Stimulated activated effector memory CD8-positive, alpha-beta T cell treated with anti-CD3 and anti-CD28 coated beads, Interleukin-12 subunit alpha, Interleukin-12 subunit beta, amount 100 ng/mL, for 72 hours (primary cell): ENCODE measurements at places on chromosomes 11 and 22.

DNA sequence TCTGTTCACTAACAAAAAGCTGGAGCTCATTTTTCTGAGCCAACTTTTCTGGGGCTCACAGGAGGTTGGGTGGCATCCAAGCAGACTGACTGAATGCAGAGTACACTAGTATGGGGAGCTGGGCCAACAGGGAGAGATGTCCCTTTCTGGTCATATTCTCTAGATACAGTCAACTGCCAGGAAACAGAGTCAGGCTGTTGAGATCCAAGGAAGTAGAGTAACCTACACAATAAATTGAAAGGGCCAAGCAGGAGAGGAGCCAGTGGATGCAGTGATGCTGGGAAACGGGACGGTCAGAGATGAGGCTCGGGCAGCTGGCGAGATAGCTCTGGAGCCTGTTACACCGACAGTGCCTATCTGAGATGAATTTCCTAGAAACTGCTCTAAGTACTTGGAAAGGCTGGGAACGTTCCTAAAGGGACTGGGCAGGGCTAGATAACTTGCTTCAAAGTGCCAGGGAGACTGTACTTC is 71.1 kb downstream of the LARGE2 start:
- no peak for DNase-seq

- no peak for DNase-seq
These were observed 30.2 kb upstream of the APOBEC3A start for GRCh38 chr22:38927033-38927781.

DNA sequence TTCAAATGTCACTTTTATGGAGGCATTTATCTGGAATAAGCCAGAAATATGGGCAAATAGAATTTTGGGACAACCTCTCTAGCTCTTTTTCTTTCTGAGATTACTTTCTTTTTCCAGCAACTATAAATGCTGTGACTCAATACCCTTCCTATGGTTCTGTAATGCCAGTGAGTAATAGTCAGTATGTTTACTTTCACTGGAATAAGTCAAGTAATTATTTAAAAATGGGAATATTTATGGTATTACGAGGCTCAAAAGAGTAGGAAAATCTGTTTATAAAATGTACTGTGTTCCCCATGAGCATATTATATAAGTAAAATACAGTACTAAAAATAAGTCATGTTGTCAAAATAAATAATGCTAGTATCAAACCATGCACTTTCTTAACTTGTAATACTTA is 750.5 kb downstream of the LUZP2 start:
- DNase-seq, result no peak

GRCh38 chr22:44865193-44866057 is 113.0 kb downstream of the ARHGAP8 start:
- DNase-seq, result no peak

GRCh38 chr11:33463059-33463458 is 205.9 kb downstream of the HIPK3 start:
- DNase-seq, result no peak

- no peak for DNase-seq
These were observed 20.7 kb downstream of the GRIK4 start for GRCh38 chr11:120532082-120532831.

DNA sequence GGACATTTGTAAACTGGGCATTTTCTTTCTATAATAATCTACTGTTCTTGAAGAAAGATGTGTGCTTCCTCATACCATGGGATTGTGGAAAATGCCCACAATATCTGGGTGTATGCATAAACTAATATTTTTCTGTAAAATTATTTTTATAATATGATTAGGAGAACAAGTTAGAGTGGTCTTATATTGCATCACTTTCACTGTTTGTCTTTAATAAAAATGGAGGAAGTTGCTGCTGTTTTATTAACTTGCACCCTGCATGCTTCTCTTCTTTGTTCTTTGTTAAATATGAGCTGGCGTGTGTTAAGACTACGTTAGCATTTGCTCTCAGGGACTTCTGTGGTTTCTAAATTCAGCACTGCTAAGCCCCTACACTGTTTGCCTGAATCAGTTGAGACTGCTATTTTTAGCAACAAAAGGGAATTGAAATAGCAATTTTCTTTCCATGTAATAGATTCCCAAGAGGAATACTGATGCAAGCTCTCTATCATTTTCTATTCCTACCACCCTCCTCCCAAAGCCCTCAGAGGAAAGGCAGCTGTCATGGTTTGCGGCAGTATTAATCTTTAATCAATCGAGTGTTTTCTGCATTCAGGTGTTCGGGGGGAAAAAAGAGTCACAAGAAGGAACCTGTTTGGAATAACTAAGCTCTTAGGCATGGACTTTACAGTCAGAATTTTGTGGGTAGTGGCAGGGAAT is 56.1 kb downstream of the HSD17B12 start:
- no peak for DNase-seq

GRCh38 chr11:86558207-86558606 is 114.2 kb downstream of the ME3 start:
- DNase-seq, result no peak

GRCh38 chr22:44497218-44497904 is 672 bp downstream of the RTL6 start:
- no peak for DNase-seq

DNA sequence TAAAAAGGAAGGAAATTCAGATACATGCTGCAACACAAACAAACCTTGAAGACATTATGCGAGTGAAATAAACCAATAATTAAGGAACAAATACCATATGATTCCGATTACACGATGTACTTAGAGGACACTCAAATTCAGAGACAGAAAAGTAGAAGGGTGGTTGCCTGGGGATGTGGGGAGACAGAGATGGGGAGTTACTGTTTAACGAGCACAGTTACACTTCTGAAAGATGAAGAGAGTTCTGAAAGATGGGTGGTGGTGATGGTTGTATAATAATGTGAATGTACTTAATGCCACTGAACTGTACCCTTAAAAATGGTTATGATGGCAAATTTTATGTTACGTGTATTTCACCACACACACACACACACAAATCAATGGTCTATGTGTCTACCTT is 14.7 kb downstream of the ZBTB44 start:
- DNase-seq, result no peak

GRCh38 chr11:102111787-102112508 is 1.7 kb downstream of the YAP1 start:
- DNase-seq, result no peak
